ENCODE measurements at places on chromosomes 7 and 10. TPM values are rescaled to one million over a fixed set of nuclear protein-coding genes. Genes with fewer than 3 reads are reported as not detected.

The ARHGAP21 gene
- total RNA-seq: 76.9 TPM

The GIMAP4 gene
- total RNA-seq: not detected

The THSD7A gene
- total RNA-seq: 0.71 TPM

The PALD1 gene
- total RNA-seq: under 0.01 TPM

The ARMC10 gene
- total RNA-seq: 35.3 TPM

The CALML3 gene
- not detected for total RNA-seq

The CCDC172 gene
- not detected for total RNA-seq

The GALNT17 gene
- total RNA-seq: not detected

The MYL10 gene
- not detected for total RNA-seq

The HOXA9 gene
- 17.9 TPM for total RNA-seq

The DNAH11 gene
- 1.4 TPM for total RNA-seq

The TMEM140 gene
- total RNA-seq: 6.9 TPM

The HHEX gene
- total RNA-seq: 3.9 TPM

The ABCB8 gene
- total RNA-seq: 61.1 TPM

The TEX47 gene
- not detected for total RNA-seq

The AS3MT gene
- 7.5 TPM for total RNA-seq

The PAPSS2 gene
- 122 TPM for total RNA-seq

The DNAJC12 gene
- 6.1 TPM for total RNA-seq

The AKR1B1 gene
- 47.6 TPM for total RNA-seq

The TRPV6 gene
- total RNA-seq: not detected

The CCAR1 gene
- 32.4 TPM for total RNA-seq

The SLC13A1 gene
- not detected for total RNA-seq

The SPOCK2 gene
- not detected for total RNA-seq

The ECD gene
- 38.8 TPM for total RNA-seq

The SHTN1 gene
- total RNA-seq: 1.6 TPM

The ADAMTS14 gene
- total RNA-seq: 0.18 TPM

The ZFAND4 gene
- 5.8 TPM for total RNA-seq

The LIPA gene
- 247 TPM for total RNA-seq

The PRSS2 gene
- total RNA-seq: not detected

The MYO3A gene
- total RNA-seq: not detected

The CALD1 gene
- 253 TPM for total RNA-seq

The ZNF727 gene
- not detected for total RNA-seq

The BAG3 gene
- 38.1 TPM for total RNA-seq

The SLC26A5 gene
- total RNA-seq: not detected

The CPED1 gene
- 72.0 TPM for total RNA-seq

The HOXA13 gene
- 18.8 TPM for total RNA-seq

The STOX1 gene
- not detected for total RNA-seq

The IPMK gene
- total RNA-seq: 1.9 TPM

The H2BK1 gene
- total RNA-seq: not detected

The GLUD1 gene
- total RNA-seq: 221 TPM
